PC-9 (cell line): ENCODE measurements at places on chromosomes 13 and 19. TPM values are rescaled to one million over a fixed set of nuclear protein-coding genes. Genes with fewer than 3 reads are reported as not detected.

Gene POU2F2
- total RNA-seq, result 2.9 and 3.5 TPM in 2 replicates

Gene IRGC
- total RNA-seq, result not detected in 2 replicates

Gene SIX5
- 27.6 and 31.1 TPM in 2 replicates for total RNA-seq

- no peak for DNase-seq
Measured at GRCh38 chr13:36347531-36348210, 1.5 kb upstream of the SPART start.

DNA sequence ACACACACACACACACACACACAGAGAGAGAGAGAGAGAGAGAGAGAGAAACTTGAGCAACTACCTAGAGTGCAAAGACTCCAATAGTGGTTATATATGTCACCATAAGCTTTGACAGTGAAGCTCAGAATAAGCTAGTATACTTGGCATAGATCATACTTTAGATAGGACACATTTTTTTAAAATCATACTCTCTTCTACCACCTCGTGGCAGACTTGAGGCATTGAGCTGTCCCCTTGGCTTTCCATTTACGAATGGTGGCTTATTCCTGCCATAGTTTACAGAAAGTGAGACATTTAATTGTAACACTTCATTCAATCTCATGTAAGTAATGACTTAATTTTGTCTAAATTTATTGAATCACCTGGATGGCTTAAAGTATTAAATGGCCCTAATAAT, 108.2 kb downstream of the EDNRB start:
- DNase-seq, result no peak

DNA sequence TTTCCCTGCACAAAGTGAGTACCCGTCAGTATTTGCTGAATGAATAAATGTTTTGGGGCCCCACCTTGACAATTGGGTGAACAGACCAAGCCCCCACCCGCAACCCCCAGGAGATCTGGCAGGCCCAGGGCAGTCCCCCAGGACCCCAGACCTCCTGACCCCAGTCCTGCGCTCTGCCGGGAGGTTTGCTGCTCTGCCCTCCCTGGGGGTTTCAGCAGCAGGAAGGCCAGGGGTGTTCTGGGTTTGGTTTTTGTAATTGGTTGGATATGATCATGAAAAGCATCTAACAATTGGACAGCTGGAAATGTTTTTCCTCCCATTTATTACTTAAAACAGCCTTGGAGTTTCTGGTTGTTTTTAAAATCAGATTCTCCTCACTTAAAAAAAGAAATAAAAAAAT, 193.8 kb downstream of the URI1 start:
- no peak for DNase-seq

- no peak for DNase-seq
Measured at GRCh38 chr19:55303477-55303876, 19.7 kb downstream of the BRSK1 start.

GRCh38 chr19:29576046-29576606, 30.0 kb upstream of the POP4 start:
- DNase-seq, result no peak

DNA sequence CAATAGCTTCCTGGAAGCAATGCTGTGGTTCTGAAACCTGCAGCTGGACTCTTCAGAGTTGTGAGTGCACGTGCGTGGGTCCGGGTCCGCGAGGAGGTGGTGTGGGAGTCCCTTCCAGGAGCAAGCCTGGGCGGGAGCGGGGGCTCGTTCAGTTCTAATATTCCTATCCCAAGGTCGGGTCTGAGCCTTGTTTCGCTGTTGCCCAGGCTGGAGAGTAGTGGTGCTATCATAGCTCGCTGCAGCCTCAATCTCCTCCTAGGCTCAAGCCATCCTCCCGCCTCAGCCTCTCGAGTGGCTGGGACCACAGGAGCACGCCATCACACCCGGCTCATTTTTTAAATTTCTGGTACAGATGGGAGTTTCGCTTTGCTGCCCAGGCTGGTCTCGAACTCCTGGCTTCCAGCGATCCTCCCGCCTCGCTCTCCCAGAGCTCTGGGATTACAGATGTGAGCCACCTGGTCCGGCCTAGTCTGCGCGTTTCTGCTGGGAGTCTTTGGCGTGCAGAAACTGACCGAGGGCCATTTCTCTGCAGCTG, 625 bp downstream of the ZFP82 start:
- DNase-seq, result no peak

- no peak for DNase-seq
Measured at GRCh38 chr19:14718522-14719116, 28.8 kb downstream of the ZNF333 start.

- no peak for DNase-seq
Measured at GRCh38 chr19:7318176-7318575, 24.0 kb upstream of the INSR start.
